ENCODE measurements at places on chromosomes 5 and 9.
A peak's percentile ranks its signal among the peaks of the same experiment; 100 is the strongest.

- DNase-seq, result no peak
These were observed 38.9 kb downstream of the ACO1 start for GRCh38 chr9:32423371-32423770.

- no peak for DNase-seq
These were observed 99.9 kb upstream of the PRRC1 start for GRCh38 chr5:127417528-127417927.

GRCh38 chr5:132270335-132270665 is 12.8 kb downstream of the PDLIM4 start:
- no peak for DNase-seq

GRCh38 chr5:157721159-157721558 is 10.1 kb upstream of the THG1L start:
- no peak for DNase-seq

GRCh38 chr5:17118631-17119030 is 98.8 kb upstream of the BASP1 start:
- DNase-seq, result no peak

DNA sequence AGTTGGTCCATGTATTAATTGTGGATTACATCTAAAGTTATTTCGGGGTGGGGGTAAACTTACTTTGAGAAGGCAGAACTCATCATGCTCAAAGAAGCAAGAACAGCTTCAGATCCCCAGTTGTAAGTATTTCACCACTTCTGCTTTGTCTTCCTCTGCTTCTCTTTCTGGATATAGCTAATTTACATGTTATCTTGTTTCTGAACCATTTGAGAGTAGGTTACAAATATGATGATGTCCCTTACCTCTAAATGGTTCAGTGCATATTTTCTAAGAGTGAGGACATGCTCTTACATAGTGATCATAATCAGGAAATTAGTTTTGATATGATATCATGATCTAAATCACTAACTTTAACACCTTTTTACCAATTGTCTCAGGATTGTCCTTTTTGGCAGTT is 11.9 kb downstream of the TRIO start:
- DNase-seq, result no peak

DNA sequence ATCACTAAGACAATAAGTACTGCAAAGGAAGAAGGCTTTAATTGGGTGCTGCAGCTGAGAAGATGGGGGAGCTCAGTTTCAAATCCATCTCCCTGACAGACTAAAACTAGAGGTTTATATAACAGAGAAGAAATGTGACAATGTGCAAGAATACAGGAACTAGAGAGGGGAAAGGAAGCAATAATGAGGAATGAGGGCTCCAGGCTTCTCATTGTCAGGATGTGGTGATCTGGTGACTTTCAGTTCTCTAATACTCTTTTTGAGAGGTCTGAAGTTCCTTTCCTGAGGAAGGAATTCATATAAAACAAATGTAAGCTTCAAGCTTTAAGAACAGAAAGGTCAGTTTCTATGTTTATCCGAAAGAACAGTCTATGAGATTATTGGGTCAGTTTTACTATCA is 42.5 kb upstream of the SPATA31E1 start:
- DNase-seq, result no peak

GRCh38 chr5:35678661-35679060 is 61.0 kb downstream of the SPEF2 start:
- DNase-seq, result no peak

DNA sequence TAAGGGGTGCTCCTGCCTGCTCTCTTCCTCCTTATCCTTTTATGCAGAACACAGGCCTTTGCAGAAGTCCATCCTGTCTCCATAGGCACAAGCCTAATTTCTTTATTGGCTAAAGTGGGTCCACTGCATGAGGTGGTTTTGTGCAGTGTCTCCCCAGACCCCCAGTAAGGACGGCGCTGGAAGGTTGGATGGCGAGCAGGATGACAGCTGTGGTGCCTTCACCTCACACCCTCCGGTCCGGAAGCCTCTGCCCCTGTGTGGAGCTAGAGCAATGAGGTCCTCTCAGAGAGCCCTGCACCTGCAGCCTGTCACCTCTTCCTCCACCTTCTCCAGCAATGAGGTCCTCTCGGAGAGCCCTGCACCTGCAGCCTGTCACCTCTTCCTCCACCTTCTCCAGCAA is 393.7 kb upstream of the IRX1 start:
- DNase-seq, result no peak

DNA sequence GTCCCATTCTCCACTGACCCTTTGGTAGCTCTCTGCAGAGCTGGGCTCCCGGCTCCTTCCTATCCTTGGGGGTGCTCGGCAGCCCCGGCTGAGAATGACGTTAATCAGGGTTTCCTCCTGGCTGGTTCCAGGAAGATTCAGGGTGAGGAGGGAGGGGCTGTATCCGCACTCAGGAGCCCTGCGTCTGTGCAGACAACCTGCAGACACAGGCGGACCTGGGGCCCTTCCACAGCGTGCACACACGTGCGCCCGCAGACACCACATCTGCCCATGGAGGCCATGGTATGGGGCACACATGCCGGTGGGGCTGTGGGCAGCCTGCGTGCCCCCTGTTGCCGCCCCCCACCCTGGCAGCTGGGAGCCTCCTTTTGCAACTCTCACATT is 66.6 kb upstream of the RNU6ATAC start:
- no peak for DNase-seq

GRCh38 chr5:89444088-89444487 is 561.1 kb upstream of the MEF2C start:
- DNase-seq, result no peak

DNA sequence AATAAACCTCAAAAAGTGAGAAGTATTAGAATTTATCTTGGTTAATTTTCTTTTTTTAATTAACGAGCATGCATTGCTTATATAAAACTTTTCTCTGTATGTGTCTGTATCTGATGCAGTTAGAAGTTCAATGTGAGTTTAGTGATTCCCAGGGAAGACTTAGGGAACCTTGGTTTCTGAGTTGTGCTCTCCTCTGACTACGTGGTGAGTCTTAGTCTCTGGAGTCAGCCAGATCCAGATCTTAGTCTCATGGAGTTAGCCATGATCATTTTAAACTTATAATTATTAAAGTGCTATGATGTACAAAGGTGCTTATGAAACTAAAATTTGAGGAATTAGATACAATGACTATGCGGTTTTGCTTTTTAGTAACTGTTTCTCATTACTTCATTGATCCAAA is 285.3 kb upstream of the DMRT1 start:
- DNase-seq, result no peak

GRCh38 chr5:171906703-171907590 is 99.5 kb downstream of the FBXW11 start:
- peak; percentile 27 for DNase-seq

- DNase-seq, result no peak
These were observed at the start of gene THBS4 for GRCh38 chr5:80034962-80035821. Gene THBS4 (plus strand): TSS chr5:80035348. CDS start chr5:80035538, 190 bp downstream.

DNA sequence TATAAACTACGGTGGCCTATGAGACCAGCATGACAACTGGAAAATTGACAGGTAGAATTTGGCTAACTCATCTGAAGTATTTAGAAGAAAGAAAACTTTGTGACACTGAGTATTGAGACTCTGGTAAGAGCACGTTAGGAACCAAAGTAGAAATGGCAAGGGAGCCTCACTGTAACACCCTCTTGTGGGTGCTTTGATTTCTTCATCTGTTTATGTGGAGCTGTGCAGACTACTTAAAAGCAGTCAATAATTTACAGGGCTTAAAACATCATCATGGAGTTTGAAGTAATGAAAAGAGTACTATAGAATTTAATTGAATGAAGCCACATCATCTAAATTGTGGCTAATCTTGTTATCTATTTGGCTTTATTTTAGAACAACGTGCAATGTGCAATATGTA is 414.2 kb downstream of the CCDC171 start:
- DNase-seq, result no peak

DNA sequence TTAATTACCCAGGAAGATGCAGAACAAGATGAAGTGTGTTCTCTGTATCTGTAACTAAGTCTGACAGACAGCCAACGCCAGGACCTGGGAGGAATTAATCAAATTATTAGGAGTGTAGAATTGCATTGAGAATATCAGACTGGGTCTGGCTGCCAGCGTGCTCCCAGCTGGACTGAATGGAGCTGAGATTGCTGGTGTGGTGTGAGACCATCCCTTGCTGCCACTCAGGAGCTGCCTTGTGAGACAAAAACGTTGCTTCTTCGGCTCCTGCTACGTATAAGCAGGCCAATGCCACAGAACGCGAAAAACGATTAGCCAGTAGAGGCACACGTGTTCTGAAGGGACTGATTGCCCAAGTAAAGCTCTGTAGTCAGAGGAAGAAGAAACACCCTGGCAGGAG is 66.8 kb downstream of the AMBP start:
- no peak for DNase-seq

DNA sequence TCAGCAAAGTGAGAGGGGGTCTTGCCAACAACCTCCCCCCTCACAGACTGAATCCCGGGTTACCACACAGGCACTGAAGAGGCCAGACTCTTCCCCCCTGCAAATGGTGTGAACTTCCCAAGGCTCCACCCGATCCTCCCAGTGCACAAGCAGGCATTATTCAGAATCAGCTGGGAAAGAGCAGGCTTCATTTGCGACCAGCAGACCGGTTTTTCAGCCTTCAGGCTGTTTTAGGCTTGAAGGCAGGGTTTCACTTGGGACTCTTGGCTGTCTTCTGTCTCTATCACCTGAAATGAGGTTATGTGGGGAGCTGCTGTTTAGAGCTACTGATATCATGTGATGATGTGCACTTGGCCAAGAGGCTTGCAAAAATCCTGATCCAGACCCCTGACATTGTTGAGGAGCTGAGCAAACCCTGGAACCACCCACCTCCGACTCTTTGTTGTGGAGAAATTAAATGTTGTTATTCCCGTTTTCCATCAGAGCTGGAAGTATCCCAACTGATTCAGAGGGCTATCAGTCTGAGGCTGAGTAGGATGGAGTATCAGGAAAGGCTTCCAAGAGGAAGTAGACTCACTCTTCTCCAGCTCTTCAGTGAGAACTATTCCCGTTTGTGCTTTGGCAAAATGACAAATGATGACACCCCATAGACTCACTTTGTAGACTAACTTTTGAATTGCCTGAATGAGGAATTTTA is 63.3 kb upstream of the ZFR start:
- no peak for DNase-seq

DNA sequence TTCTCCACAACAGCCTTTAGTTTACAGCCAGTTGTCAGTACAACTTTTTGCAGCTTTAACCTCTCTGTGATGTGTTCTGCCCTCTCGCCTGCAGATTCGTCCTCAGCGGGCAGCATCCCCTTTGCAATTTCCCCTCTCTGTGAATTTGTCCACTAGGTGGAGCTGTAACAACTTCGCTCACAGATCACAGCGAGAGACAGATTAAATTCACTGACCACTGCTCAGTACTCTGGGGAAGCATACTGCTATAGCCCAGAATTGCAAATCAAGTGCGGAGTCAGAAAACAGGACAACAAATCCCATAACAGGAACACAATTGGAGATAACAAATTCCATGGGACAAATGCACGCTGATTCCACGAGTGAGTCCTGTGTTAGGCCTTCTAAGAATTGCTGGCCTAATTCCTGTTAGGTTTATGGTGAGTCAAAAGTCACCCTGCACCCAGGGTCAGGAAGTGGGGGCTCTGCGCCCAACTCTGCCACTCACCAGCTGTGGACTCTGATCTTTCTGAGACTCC is 2124.9 kb downstream of the MAT2B start:
- no peak for DNase-seq

GRCh38 chr5:56388229-56388985 is 155.3 kb upstream of the ANKRD55 start:
- DNase-seq, result no peak

DNA sequence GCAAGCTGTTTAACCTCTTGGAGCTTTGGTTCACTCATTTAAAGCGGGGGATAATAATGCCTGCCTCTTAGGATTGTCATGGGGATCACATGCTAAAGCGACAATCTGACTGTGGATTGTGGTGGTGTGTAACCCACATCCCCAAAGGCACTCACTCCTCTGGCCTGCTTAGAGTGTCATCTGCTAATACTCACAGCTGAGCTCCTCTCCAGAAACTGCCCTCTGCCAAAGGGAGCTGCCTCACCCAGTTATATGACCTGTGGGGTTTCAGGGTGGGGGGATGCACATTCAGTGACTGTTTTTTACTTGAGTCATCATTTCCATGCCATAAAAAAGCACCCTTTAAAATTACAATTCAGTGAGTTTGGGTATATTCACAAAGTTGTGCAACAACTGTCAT is 110.0 kb upstream of the SPOCK1 start:
- no peak for DNase-seq

- no peak for DNase-seq
These were observed 40.6 kb downstream of the TMEM174 start for GRCh38 chr5:73213566-73213998.
